ENCODE measurements at places on chromosomes 1 and 21.

GRCh38 chr21:42414928-42415769, 11.4 kb downstream of the UBASH3A start:
- no peak for DNase-seq

- DNase-seq = no peak
Measured at GRCh38 chr1:106517224-106517623, 539.2 kb upstream of the PRMT6 start.

DNA sequence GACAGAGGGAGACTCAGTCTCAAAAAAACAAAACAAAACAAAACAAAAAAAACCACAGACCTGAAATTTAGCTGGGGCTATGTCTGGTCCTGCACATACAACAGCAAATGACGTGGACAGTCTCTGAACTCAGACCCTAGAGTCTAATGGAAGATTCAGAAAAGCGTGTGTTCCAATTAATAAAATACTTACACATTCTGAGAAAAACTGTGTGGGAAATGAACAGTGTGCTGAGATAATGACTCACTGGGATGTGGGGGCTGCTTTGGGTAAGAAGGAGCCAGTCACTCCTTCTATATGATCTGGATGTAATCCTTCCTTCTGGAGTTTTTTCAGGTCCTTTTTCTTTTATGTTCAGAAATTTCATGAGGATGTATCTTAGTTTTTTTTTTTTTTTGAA, 29.4 kb downstream of the CLDN14 start:
- DNase-seq = no peak

- DNase-seq = no peak
Measured at GRCh38 chr21:25215698-25216384, 391.4 kb downstream of the MRPL39 start.

GRCh38 chr21:44013380-44014088, 1.4 kb downstream of the TRAPPC10 start:
- no peak for DNase-seq
